Activated CD4-positive, alpha-beta memory T cell treated with anti-CD3 and anti-CD28 coated beads, Interleukin-2, amount 10 ng/mL, durations not matched to agents 7 days and 5 days (primary cell): ENCODE measurements at places on chromosomes 12 and 14. TPM values are rescaled to one million over a fixed set of nuclear protein-coding genes. Genes with fewer than 3 reads are reported as not detected.

The RIMBP2 gene
- total RNA-seq, result not detected

The COX8C gene
- not detected for total RNA-seq

The NELL2 gene
- 10.5 TPM for total RNA-seq

The CCDC196 gene
- not detected for total RNA-seq
